ENCODE measurements at places on chromosomes 6 and 20.
A peak's percentile ranks its signal among the peaks of the same experiment; 100 is the strongest.

DNA sequence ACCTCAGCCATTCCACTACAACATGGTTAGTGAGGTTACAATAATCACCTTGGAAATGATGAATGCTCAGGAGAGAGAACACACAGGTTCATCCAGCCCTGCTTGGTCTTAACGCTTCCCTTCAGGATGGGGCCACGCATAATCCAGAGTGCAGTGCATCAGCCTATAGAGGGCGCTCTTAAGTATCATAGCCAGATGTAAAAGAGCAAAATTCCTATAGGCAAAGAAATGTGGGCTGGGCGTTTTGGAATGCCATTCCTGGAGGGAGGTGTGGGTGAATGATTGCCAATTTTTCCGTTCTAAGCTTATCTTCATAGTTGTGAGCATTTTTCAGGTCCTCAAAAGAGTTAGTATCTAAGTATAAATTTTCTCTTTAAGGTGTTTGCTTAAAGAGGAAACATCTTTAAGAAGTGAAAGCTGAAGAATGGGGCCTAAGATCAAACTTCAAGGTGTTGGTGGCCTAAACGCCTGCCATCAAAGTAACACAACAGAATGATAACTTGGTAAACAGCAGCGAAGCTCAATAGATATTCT lies 1.8 kb downstream of the RIPOR2 start:
- DNase-seq, result peak; percentile 55

- no peak for DNase-seq
Measured at GRCh38 chr6:113433335-113433991, 423.7 kb upstream of the MARCKS start.

- no peak for DNase-seq
Measured at GRCh38 chr20:57760698-57761412, 51.0 kb upstream of the PMEPA1 start.

GRCh38 chr6:170223718-170224693 lies 66.9 kb downstream of the DLL1 start:
- DNase-seq, result no peak

GRCh38 chr6:14305131-14305530 lies 187.6 kb downstream of the CD83 start:
- DNase-seq, result no peak

GRCh38 chr6:41644297-41644879 lies 6.1 kb downstream of the MDFI start:
- no peak for DNase-seq

GRCh38 chr6:152948150-152948768 lies 34.6 kb downstream of the FBXO5 start:
- DNase-seq, result peak; percentile 43

- no peak for DNase-seq
Measured at GRCh38 chr6:108168090-108168463, 2.3 kb downstream of the NR2E1 start.

DNA sequence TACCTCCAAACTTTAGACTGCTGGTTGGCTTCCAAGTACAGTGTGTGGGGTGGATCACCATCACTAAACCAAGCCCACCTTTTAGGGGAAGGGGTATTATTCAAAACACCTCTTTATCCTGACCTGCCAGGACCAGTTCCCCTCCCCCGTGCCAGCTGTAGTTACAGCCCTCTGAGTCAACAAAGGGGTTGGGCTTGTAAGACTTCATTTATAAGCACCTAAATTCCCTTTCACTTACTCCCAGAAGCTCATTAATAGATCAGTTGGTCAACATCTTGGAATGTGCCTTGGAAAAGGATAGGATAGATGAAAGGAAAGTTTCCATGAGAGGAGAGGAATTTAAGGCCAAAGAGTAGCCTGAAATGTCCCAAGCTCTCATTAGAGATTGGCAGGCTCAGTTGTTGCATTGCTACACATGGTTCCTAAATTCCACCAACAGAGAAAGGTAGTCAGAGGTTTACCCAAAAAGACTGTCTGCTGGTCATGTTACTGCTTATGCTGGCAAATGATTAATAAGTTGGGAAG lies 59.2 kb downstream of the TNFAIP3 start:
- peak; percentile 11 for DNase-seq

DNA sequence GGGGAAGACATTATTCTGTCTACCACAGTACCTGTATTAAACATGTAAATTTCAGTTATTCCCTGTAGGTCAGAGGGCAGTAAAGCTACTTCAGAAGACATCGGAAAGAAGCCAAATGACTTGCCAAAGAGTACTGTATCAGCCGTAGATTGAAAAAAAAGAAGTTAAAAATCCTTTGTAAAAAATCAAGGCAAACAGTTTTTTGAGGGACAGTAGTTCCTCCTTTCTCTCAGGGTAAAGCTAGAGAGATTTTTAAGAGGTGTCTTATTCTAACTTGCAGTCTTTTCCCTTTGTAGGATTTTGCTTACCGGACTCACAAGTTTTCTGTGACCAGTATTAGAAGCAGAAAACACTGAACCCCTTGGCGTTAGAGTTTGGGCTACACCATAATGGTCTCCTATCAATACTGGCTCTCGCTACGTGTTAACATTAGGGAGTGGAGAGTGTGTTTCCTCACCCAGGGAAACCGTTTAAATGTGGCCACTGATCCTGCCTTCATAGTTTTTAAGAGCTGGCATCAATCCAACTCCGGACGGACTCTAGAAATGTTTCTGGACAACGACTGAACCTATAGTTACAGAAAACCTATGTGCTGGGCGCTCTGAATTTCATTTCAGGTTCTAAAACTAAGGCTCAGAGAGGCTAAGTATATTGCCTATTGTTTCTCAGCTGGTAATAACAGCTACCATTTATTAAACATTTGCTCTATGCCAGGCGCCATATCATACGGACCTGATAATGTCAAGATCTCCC lies 1.3 kb upstream of the ASXL1 start:
- DNase-seq, result peak; percentile 28

Data from NCI-H146 (cell line).